NCI-H82 (cell line): ENCODE measurements at places on chromosomes 16 and 17.

DNA sequence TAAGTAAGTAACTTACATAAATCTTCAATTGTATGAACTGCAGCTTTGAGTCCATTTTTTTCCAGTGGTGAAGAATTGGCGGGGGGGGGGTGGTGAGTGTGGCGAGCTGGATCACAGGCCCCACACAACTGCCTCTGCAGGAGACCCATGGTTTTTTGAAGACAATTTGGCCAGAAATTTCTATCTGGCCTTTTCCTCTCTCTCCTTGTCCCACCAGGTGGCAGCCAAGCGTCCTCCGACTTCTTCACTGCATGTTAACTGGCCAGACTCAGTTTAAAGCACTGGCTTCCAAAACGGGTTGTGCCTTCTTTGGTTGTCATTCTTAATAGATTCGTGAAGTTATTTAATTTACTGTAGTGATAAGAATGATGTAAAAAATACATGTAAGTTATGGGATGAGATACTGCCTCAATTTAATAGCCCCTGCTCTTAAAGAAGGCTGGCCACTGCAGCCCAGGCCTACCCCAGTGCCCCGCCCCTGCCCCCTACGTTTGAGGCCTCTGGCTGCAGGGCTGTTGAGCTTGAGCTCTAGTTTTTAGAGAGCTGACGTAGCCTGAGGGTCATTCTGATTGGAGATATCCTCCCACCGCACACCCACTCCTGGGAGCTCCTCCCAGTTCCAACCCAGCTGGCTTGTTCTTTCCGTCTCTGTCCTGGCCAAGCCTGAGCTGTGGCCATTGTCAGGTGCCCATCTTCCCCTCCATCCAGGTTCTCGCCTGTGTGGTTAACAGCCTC, 36.4 kb downstream of the AKAP1 start:
- peak; percentile 74 for DNase-seq

GRCh38 chr16:49932434-49932833, 76.5 kb upstream of the ZNF423 start:
- DNase-seq: no peak

- no peak for DNase-seq
Observed at GRCh38 chr16:12026741-12027490, 50.4 kb downstream of the SNX29 start.

DNA sequence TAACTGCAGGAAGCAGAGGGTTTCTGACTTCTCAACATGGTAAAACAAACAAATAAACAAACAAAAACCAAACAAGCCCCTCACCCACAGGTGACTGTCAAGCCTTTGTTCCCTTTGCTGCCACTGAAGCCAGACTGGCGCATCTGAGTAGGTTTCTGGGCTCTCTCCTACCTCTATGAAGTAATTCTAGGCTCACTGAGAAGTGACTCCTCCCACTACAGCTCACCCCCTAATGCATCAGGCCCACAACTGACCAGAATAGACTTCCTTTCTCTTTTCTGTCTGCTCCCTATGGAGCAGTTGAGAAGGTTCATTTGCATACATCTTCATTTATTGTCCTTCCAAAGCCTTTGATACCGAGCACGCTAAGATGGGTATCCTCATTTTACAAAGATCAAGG, 77.0 kb upstream of the CCL2 start:
- no peak for DNase-seq

GRCh38 chr17:47884905-47885730, 10.9 kb upstream of the SP2 start:
- DNase-seq: no peak

DNA sequence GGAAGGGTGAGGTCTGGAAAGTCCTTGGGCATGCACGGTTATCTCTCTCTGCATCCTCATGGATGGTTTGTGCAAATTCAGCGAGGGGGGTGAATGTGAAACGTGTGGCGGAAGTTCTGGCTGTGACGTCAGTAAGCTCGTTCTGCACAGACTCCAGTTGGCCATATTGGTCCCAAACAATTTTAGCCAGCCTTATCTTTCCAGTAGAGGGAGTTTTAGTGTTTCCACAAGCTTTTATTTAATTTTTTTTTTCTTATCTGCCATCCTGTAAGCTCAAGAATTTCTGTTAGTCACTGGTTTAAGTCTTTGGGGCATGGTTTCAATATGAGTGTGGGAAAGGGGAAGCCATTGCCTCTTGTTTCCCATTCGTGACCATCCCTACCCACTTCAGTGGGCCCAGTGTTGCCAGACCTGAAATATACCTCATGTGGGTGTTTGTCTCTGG, 39.0 kb downstream of the HLF start:
- peak; percentile 72 for DNase-seq

- DNase-seq: peak; percentile 31
Observed at GRCh38 chr17:75428543-75429469, 23.3 kb upstream of the GRB2 start.

DNA sequence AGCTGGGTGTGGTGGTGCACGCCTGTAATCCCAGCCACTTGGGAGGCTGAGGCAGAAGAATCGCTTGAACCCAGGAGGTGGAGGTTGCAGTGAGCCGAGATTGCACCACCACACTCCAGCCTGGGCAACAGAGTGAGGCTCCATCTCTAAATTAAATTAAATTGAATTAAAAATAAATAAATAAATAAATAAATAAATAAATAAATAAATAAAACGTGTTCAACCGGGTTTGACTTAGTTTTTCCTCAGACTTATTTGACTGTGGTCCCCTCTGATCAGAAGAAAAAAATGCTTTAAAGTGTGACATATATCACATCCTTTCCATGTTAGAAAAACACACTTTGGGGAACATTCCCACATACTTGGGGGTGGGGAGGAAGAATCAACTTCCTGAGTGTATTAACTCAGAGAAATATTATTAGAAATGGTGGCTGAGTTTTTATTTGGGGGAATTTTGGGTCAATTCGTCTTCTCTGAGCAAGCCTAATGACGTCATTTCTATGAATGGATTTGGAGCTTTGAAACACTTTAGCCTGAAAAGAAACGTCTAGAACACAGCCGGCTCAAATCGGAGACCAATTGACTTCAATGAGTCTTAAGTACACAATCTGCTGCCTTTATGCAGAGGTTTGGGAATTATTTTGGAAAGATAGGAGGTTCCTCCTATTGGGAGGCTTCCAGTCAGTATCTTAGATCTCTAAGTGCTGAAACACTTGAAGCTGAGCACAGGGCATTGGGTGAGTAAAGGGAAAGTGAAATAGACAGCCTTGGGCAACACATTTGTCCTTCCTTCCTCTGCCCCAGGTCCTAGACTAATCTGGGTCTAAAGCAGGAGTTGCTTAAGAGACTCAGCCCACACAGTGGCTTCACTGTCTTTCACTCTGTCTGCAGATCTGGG, 132.6 kb downstream of the PITPNC1 start:
- DNase-seq: peak; percentile 20

- no peak for DNase-seq
Observed at GRCh38 chr17:58918072-58918471, 162.4 kb downstream of the PPM1E start.

DNA sequence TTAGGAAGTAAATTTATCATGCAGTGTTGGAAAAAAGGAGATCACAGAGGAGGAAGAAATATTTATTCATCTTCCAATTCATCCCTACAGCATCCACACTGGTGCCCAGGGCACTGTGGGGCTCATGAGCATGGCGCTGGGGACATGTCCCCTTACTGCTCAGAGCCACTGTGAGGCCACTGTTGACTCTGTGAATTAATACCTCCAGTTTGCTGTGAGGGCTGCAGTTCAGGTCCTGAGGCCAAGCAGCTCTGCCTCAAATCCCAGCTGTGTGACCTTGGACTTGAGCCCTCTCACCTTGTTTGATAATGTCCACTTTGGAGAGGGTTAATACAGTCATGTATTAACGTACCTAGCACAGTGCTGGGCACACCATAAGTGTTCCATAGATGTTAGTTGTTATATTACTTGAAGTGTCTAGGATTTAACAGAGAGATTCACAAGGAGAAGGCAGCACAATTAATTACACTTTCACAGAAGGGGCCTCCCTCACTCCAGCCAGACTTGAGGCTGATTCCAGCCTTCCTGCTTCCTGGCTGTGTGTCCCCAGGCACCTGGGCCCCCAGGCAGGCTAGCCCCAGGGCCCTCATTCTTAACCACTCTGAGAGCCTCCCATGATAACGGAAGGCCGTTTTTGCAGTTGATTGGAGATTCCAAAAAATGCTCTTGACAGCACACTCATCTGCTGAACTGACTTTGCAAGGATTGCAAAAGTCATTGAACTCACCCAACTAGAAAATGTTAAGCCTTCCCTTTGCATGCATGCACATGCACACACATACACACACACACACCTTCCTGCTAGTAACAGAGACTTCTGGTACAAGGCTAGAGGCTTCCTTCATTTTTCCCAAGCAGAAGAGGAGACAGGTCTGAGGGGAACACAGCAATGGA, 29.4 kb downstream of the KATNIP start:
- DNase-seq: no peak

GRCh38 chr17:16286947-16287562, 66.2 kb downstream of the CENPV start:
- DNase-seq: peak; percentile 21

- DNase-seq: no peak
Observed at GRCh38 chr16:80739523-80739922, 64.9 kb downstream of the CDYL2 start.

GRCh38 chr16:89178453-89179147, 7.1 kb downstream of the CDH15 start:
- DNase-seq: no peak

DNA sequence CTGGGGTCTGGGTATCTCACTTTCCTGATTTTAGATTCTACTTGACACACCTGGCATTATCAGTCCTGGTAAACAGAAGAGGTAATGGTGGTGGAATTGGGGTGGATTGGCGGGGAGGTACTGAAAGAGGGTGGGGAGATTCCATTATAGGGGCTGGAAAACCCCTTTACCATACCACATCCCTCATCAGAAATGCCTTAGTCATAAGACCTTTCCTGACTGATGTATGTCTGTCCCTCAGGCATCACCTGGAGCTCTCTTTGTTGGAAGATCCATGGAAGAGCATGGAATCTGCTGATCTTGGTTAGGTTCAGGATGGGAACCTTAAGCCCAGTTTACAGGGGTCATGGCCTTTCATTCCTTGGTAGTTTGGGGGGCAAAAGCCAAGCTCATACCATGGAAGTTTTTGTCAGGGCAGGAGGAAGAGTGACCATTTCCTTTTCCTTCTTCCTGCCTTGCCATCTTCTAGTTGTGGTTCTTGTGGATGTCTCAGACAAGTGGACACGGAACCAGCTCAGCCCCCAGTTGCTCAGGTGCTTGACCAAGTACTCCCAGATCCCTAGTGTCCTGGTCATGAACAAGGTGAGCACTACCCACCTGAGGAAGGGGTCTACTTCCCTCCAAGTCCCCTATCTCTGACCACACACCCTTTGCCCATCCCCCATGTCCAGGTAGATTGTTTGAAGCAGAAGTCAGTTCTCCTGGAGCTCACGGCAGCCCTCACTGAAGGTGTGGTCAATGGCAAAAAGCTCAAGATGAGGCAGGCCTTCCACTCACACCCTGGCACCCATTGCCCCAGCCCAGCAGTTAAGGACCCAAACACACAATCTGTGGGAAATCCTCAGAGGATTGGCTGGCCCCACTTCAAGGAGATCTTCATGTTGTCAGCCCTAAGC, 3.3 kb downstream of the ERAL1 start:
- DNase-seq: no peak

- DNase-seq: peak; percentile 89
Observed at GRCh38 chr16:89720813-89721545, at the start of the genes VPS9D1 and ZNF276. Gene VPS9D1, minus strand, starts transcription at chr16:89720898. Its CDS starts 37 bp downstream, at chr16:89720861. Gene ZNF276, plus strand, starts transcription at chr16:89721537. Its CDS starts 104 bp downstream, at chr16:89721641.

- no peak for DNase-seq
Observed at GRCh38 chr17:31329221-31329620, 7.8 kb upstream of the EVI2A start.

DNA sequence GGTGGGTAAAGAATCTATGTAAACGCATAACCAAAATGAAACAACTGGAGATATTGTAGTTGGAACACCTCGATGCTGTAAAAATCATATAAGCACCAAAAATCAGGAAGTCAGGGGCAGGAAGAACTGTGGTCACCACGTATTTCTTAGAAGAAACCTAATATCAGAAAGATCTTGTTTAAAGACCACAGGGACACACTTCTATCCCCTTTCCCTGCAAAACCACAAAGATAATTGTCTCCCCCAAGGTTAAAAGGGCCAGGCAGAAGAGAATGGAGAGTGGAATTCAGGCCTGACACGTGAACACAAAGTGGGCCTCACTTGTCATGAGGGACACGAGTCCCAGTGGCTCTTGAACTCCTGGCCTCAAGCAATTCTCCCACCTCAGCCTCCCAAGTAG, 68.1 kb downstream of the GSG1L start:
- DNase-seq: no peak

DNA sequence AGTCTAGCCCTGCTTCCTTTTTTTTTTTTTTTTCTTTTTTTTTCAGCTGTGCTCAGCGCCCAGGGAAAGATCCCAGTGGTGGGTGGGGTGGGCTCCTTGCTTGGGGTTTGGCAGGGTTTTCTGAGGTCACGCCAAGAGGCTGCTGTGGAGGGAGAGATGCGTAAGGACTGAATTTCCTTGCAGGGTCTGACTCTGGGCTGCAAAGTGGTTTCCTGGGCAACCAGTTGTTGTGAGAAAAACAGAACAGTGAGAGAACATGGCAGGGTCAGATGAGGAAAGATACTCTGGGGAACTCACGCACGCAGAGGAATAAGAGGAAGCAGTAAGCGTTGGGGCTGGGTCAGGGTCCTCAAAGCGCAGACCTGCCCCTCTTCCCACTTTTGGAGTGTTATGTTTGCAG, 119.5 kb downstream of the IRF8 start:
- DNase-seq: no peak

DNA sequence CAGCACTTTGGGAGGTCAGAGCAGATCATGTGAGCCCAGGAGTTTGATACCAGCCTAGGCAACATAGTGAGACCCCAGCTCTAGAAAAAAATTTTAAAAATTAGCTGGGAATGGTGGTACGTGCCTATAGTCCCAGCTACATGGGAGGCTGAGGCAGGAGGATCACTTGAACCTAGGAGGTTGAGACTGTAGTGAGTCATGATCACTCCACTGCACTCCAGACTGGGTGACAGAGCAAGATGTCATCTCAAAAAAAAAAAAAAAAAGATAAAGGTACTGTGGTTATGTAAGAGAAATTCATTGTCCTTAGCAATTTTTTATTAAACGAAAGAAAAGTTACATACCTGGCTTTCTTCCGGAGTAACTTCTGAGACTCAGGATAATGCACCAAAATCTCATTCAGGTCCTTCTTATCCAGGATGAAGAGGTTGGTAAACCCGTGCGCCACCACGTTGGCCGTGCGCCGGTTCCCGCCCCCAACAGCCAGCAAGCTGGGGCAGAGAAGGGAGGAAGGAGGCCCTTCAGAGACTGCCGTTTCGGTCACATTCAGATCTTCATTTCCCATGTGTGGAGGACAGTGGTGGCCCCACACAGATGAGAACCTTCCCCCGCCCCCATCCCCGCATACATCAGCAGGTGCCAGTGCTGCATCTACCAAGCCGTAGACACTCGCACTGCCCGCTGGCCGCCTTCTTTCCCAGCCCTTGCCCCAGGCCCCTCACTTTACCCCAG, 73.7 kb downstream of the CNGB1 start:
- no peak for DNase-seq

DNA sequence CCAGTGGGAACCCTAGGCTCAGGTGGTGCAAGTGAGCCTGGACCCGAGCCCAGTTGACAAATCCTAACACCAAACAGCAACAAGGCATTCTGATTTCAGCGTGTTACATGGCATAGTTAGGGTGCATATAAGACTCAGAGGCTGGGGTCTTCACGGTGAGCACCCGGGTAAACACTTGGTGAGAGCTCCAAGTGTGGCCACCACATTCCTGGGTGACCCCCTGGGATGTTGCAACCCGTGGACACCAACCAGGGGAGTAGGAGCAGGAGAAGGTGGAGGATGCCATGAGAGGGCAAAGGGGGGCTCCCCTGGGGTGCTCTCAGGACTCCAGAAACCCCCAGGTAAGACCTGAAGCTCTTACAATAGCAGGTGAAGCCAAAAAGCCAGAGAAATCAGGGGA, 69.9 kb upstream of the CDH5 start:
- DNase-seq: no peak

- DNase-seq: no peak
Observed at GRCh38 chr17:72879877-72880276, 212.6 kb downstream of the SLC39A11 start.
